NCI-H2171 (cell line): ENCODE measurements at places on chromosomes 16 and 17.

GRCh38 chr16:7470344-7470743 is 137.7 kb downstream of the RBFOX1 start:
- no peak for DNase-seq

GRCh38 chr17:65278050-65278819 is 141.1 kb downstream of the RGS9 start:
- DNase-seq, result no peak

DNA sequence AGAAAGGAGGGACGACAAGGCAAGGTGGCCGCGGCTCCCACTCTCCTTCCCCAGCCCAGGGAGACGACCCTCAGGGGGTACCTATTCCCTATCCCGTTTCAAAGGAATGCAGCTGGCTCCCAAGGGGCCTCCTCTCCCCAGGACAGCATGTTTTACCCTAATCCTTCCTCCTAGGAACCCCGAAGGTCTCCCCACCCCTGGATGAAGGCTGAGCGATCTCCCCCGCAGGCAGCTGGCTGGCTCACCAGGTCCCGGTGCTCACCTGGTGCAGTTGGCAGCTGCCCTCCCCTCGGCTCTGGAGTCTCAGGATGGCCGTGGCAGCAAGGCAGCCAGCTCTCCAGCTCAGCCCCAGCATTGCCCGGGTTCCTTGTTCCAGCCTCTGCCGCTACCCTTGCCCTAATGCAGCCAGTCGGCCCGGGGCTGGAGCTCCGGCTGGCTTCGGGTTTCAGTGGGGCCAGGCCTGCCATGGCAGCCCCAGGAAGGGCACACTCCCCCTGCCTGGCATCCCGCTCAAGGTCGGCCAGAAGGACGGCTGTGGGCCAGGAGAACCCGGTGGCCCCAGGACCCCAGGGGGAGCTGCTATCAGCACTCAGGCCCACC is 4.6 kb downstream of the CLUH start:
- DNase-seq, result no peak

DNA sequence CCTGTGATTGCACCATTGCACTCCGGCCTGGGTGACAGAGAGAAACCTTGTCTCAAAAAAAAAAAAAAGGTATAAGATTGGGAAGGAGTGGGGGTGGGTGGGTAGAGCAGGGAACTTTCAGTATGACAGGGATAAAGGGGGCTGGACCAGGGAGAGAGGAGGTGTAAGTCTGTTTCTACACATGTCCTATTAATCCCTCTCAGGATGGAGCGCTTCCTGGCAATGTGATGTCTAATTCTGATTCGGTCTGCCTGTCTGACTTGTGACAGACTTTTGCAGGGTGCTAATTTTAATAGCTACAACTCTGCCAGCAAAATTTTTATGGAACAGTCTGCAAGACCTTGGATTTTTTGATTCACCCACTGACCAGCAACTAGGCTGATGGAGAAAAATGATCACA is 53.8 kb upstream of the SLC25A19 start:
- no peak for DNase-seq

- DNase-seq, result no peak
These were observed 127.5 kb downstream of the ZNF778 start for GRCh38 chr16:89344846-89345611.

- no peak for DNase-seq
These were observed 589 bp downstream of the PEMT start for GRCh38 chr17:17590883-17591354.

DNA sequence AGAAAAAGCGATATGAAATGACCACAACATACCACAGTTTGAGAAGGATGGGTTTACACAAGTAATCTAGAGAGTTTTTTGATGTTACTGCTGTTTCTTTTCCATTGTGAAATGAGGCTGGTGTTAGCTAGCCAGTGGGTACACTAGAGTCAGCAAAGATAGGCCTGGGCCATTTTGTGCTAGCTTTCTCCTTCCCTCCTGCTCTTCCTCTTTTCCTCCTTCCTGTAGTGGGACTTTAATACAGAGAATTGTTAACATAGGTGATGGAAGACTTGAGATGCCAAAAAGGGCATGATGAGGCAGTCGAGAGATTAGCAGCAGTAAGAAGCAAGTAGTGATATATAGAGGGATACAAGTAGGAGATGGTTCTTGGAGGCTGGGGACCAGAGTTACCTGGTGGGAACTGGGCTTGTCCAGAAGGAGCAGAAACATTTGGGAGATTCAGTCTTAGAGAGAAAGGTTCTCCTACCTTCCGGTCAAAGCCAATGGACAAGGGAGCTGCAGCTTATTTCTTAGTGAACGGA is 7.7 kb downstream of the NSRP1 start:
- no peak for DNase-seq

GRCh38 chr17:74697515-74697914 is 15.2 kb downstream of the CD300LF start:
- DNase-seq, result no peak
